ENCODE measurements at places on chromosomes 7 and 10.

GRCh38 chr10:60669501-60669900 is 108.8 kb upstream of the CDK1 start:
- no peak for DNase-seq

GRCh38 chr7:69598487-69599285 is 411 bp downstream of the AUTS2 start:
- no peak for DNase-seq

- no peak for DNase-seq
Measured at GRCh38 chr10:46299536-46300369, 13.0 kb downstream of the ANTXRL start.

DNA sequence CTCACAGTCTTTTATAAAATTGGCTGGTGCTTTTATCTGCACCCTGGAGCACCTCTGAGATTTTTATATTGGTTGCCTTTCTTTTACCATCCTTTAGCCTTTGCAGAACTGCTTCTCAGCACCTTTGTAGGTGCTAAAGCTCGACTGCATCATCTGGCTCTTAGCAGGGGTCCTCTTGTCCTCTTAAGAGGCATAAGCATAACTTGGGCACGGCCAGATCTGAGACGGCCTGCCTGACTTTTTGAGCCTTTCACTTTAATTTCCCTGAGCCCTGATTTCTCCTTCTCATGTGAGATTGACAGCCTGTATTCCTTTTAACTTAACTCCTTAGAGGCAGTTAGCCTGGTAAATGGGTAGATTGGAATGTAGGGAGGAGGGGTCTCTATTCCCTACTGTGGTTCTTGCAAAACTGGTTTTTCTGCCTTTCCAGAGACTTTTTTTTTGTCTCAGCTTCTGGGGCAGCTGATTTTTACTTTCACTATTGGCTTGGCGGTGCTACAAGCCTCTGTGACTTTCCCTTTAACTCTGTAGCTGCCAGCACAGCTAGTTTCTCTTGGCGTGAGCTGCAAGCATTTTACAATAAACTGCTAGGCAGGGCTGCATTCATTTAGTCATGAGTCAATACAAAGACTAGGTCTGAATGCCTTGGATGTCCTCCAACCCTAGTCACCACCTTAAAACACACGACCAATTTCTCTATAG is 24.0 kb downstream of the ZPBP start:
- DNase-seq: no peak

GRCh38 chr7:135929722-135930141 is 47.4 kb downstream of the MTPN start:
- DNase-seq: no peak

- no peak for DNase-seq
Measured at GRCh38 chr7:158329014-158329610, 258.5 kb downstream of the PTPRN2 start.
